ENCODE measurements at places on chromosomes 2 and 18.

GRCh38 chr18:79214056-79214455 is 144.9 kb downstream of the ATP9B start:
- no peak for DNase-seq

- no peak for DNase-seq
These were observed 14.2 kb downstream of the MTX2 start for GRCh38 chr2:176283291-176284068.

DNA sequence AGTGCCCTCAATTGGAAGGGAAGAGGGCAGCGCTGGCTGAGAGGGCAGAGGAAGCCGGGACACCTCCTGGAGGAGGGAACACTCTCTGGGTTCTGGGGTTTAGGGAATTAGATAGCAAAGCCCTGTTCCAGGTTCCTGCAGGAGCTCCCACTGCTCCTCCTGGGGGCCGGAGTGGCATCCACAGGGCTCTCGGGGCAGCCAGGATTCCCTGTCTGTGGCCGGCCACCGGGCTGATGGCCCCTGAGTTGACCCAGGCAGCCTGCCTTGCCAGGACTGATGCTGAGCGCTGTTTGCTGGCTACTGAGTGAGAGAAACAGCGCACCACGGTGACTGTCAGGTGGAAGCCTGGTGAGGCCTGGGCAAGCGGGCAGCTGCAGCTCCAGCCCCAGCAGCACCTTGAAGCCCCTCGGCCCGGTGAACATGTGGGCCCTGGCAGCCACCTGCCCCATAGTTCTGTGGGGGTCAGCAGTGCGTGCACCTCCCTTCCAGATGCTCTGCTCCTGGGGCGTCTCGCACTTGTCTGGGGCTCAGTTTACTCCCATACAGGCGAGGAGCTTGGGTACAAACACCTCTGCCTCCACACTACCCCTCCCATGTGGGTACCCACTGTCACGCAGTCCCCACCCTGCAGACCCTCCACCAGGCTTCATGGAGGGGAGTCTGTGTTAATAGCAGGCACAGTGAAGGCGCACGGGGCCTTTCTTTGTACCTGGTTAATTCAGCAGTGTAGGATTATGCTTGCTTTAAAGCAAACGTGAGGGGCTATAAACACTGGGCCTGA is 7.7 kb upstream of the ALLC start:
- DNase-seq = no peak

DNA sequence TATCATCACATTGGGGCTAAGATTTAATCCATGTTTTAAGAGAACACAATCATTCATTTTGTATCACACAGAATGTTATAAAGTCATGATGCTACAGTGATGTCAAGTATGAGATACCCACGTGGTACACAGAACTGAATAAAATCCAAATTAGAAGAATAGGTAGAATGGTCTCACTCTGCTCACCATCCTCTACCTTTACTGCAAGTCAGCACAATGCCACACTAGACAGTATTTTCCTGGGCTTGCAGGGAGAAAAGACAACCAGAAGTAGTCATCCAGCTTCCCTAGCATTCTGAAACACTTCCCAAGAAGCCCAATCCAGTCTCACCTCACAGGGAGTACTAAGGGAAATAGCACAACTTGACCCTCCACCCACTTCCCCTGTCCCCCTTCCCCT is 856.2 kb upstream of the NRXN1 start:
- DNase-seq = no peak

- DNase-seq = no peak
These were observed 2.1 kb upstream of the NGEF start for GRCh38 chr2:233015019-233015645.

GRCh38 chr2:157866202-157866601 is 9.9 kb downstream of the ACVR1 start:
- no peak for DNase-seq

- no peak for DNase-seq
These were observed 95.8 kb downstream of the DTNA start for GRCh38 chr18:34805878-34806351.

GRCh38 chr2:237739101-237739500 is 59.5 kb upstream of the RBM44 start:
- DNase-seq = no peak

DNA sequence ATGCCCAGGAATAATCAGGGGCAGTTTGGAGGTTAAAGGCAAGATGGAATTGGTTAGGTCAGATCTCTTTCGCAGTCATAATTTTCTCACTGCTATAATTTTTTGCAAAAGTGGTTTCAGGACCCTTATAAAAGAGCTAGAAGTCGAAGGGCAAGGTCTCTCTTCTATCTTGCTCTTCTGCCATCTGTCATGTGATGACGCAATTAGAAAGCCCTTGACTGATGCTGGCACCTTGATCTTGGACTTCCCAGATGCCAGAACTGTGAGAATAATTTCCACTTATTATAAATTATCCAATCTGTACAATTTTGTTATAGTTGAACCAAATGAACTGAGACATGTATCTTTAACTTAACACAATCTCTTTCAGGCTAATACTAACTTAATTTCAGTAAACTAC is 6.3 kb upstream of the RALBP1 start:
- no peak for DNase-seq

GRCh38 chr2:69180227-69180626 is 167.2 kb downstream of the ANTXR1 start:
- DNase-seq = no peak

GRCh38 chr2:240420206-240421104 is 15.0 kb upstream of the GPC1 start:
- peak; percentile 47 for DNase-seq

Measured in left hindlimb (tissue), 1 donor.